ENCODE measurements at places on chromosomes 7 and 10.

- peak; percentile 63 for DNase-seq
Measured at GRCh38 chr7:4216016-4216415, 466.1 kb upstream of the FOXK1 start.

DNA sequence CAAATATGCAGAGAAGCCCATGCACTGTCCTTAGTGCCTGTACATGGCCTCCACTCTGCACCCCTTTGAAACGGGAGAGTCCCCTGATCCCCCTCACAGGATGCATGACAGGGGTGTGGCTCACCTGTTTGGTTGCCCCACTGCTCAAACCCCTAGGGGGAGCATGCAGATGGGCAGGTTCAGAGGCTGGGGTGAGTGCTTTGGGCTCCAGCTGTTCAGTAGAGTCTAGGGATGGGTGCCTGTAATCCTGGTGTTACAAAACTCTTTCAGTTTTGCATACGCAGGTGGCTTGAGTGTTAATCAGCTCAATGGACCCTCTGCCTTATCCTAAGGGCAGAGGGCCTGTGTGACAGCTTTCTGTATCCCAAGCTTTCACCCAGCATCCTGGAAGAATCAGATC is 7.8 kb upstream of the SFTPA1 start:
- DNase-seq, result no peak

DNA sequence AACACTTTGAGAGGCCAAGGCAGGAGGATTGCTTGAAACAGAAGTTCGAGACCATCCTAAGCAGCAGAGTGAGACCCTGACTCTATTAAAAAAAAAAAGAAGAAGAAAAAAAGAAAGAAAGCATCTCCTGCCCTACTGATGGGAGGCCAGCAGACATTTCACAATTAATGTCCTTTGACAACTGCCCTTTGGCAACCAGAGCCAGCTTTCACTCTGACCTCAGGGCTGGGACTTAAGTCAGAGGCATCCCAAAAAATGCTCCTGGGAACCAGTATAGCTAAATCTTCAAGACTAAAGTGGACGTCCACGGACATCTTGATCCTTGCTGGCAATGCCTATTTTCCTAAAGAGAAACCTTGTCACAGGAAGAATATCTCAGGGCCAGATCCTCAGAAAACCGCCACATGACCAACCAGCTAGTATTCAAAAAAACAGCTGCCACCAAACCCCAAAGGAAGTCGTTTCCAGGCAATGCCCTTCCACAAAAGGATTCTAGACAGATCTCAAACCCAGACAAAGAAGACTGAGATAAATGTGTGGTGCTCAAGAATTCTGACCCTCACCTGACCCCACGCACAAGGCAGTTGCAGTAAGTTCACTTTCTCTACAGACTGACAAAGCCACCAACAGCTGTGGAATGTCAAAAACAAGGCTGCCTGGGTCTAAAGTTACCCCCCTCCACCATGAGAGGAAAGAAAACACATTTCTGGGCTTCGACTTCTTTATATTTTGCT is 18.4 kb downstream of the GFRA1 start:
- DNase-seq, result peak; percentile 14

- DNase-seq, result no peak
Measured at GRCh38 chr7:8628656-8629055, 195.2 kb downstream of the NXPH1 start.

DNA sequence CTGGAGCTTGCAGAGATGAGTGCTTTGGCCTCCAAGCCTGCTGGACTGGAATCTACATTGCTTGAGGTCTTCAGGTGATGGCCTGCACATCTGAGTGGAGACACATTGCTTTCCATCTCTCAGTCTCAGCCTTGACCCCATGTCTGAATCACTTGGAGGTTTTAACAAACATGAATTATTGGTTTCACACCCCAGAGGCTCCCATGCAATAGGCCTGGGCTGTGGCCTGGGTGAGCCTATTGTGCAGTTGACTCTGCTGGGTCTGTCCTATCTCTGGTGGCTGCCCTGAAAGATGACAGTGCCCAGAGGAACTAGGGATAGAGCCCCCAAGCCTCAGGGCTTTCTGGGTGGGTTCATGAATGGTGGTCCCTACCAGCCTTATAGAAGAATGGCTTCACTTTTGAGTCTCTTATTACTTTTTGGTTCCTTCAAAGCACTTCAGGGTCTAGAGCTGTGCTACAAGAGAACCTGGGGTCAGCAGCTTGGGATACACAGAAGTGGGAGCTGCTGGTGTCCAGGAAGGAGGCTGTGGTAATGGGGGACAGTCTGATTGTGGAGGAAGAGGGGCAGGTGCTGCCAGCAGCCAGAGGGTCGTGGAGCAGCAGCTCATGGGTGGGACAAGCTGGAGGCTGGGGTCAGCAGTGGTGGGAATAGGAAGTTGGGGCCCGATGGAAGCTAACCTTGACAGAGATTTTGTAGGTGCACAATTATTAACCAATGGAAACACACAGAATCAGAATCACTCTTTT is 5.5 kb downstream of the RAMP3 start:
- no peak for DNase-seq

DNA sequence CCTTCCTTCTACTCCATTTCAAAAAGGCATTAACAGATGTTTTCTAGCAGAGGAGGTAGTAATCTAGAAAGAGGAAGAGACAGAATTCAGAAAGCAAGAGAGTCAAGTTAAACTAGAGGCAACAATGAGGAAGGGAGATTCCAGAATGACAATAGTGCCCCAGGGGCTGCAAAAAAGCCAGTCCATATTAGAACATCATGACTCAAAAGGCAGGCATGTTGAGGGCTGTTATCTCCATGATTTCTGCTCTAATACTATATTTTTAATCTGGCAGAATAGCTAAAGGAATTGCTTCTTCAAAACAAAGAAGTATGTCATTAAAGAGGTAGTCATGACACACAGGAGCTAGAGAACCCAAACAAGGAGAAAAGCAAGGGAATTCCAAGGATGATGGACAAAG is 599.6 kb downstream of the INHBA start:
- no peak for DNase-seq

DNA sequence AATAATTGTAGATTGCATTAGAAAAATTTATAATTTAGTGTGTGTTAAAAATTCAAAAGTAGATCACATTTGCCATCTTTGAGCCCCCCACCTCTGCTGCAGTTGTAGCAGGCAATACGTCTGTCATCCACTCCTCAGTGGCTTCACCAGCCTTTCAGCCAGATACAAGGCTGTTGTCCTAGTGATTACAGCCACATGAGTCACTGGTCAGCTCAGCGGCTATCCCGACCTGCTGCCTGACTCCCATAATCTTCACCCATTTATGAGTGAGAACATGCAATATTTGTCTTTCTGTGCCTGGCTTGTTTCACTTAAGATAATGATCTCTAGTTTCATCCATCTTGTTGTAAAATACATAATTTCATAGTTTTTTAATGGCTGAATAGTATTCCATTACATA is 9.2 kb downstream of the OR2A5 start:
- no peak for DNase-seq

DNA sequence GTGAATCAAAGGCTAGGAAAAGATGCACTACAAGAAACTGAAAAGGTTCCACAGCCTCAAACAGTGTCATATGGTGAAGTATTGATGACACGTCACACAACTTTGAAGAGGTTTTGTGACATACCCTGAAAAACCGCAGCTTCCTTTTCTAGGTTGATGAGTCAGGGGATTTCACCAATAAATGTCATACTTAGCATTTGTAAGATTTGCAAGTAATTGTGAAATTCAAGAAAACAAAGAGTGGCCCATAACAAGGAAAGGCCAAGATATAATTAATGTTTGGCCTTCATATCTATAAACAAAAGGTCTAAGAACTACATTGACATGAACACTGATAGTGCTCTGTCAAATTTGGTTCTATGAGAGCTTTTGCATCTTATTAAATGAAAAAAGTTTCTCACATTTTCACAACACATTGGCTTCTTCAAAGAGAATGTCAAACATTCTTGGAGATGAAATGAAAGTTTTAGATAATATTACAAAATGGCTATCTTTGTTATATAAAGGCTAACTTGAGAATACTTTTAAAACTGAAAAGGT is 62.0 kb upstream of the NAMPT start:
- no peak for DNase-seq

- peak; percentile 65 for DNase-seq
Measured at GRCh38 chr10:71314028-71314693, 4.9 kb upstream of the SLC29A3 start.

GRCh38 chr10:120586471-120586872 is 129.4 kb downstream of the PLPP4 start:
- no peak for DNase-seq

GRCh38 chr7:4070214-4070613 is 611.9 kb upstream of the FOXK1 start:
- no peak for DNase-seq

DNA sequence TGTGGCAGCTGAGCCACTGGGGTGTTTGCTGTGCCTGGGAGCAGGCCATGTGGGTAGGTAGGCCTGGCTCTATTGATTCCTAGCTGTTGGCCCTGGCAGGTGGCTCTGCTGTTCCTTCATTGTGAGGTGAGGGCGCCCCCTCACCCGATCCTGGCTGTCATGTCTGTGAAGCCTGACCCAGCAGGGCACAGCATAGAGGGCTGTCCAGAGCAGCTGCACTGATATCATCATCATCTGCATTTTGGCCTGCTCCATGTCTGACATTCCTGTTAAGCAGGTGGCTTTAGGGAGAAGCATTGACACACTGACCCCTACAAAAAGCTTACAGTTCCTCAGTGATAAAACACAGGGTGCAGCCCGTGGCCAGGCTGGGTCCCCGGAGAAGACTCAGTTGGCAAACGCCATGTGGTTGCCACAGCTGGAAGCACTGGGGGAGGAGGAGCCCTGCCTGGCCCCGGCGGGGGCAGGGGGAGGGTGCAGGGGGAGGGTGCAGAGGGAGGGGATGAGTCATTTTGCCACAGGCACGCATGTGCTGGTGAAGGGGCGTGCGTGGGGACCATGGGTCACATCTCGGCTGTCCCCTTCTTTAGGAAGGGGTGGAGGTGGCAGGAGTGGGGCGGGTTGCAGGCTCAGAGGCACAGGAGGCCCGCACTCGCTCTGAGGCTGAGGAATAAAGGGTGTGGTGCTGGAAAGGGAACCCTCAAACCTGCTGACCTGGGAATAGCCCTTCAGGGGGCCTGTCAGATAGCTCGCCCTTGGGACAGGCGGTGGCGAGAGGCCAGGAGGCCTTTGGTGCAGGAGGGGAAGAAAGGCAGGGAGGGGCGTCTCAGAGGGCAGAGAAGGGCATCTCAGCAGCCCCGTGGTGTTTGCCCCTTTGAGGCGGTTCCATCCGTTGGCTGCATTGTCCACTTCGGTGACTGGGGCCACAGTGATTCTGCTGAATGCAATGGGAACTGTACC is 31.6 kb downstream of the IKZF1 start:
- no peak for DNase-seq

DNA sequence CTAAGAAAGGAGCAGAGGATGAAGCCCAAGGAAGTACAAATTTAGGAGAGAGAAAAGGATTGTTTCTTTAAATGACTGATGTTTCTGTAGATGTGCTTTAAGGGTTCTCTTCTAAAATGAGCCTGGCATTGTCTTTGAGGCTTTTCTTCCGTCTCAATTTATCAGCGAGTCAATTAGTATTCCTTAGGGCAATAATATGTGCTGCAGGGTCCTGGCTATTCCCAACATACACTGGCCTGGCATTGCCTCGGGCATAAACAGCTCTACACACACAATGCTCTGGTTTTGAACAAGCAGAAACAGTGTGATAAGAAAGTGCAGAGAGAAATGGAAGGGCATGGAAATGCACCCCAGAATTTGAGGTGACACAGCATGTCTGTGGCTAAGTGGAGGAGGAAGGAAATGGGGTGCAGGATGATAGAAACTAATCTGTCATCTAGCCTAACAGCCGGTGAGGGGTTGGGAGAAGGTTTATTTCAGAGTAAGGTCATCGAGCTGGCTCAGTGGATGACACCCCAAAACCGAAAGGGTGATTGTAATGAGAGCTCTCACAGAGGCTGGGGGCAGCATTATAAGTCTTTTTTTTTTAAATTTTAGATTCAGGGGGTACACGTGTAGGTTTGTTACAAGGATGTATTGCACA is 67.5 kb upstream of the ARHGAP21 start:
- DNase-seq, result no peak

DNA sequence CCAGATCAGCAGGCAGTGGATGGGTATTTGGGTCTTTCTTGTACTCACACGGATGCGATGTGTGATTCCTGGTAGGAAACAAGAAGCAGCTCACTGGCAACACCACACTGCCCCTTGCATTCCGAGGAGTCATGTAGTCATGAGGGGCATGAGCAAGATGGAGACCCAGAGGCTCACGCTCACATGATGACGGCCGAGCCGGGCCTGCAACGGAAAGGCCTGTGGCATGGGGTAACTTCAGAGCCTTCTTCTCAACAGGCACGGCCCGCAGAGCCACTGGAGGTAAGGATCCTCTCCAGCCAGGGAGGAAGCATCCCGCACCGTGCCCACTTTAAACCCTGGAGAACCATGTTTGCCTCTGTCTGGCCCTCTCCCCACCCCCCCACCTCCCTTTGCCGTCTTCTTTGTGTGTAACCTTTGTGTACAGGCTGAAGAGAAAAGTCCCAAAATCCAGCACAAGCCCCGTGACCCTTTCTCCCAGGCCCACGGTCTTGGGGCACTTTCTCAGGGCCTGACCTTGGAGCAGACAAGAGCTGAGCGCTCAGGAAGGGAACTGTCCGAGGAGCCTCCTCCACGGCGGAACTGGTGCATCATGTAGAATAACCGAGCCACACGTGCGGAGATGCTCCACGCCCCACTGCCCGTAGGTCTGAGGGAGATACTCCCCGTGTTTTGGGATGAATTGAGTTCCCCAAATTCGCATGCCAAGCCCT is 516.4 kb downstream of the DNAJB6 start:
- DNase-seq, result no peak

DNA sequence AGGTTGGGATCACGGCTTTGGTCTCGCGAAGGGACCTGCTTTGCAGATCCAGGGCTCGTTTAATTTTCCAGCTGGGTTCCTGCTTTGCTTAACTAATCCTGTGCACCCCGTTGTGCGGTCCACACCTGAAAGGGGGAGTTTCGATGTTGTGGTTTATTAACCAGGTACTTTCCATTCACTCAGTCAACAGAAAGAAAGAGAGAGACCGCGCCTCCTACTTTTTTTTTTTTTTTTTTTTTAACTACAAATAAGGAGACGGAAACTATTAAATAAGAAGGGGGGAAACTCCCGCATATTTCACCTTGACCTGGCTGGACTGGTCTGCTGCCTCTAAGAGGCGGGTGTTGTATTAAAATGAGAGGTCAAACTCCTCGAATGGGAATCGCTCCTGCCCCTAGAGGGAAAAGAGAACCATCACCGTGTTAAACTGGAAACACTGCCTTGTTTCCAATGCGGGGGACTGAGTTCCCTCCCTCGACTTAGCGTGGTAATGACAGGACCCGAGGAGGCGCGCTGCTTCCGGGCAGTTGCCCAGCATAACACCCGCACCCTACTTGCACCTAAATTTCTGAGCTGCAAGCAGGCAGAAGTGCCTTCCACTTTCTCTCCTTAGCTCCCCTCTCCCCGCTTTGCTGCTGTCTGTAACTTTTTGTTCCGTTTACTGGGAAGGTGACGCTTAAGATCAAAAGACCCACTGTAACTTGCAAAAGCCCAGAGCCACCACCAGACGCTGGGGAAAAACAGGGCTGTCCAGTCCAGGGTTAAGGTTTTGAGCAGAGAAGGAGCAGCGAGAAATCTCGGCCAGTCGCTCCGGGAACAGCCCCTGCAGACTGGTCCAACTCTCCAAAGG is 1.1 kb upstream of the ITGB8 start:
- DNase-seq, result peak; percentile 92

- DNase-seq, result no peak
Measured at GRCh38 chr7:134612197-134612596, 34.5 kb upstream of the BPGM start.
